HepG2 (cell line): ENCODE measurements at places on chromosomes 5 and 9.

DNA sequence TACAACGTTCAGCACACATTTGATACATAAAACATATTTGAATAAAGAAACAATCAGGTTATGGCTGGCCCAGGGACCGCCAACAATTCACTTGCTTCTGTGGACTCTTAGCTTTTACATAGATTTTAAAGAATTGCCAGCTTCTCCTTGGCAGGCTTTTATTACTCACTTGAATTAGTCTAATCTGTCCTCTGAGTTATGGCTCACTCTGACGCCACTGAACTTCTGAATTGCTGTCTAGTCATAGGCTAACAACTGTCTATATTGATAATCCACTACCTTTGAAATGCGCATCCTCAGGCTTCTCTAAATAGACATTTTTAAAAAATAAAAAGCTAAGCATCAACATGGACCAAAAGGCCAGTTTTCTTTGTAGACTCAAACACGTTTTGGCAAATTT, 317.4 kb upstream of the SGCD start:
- no peak for DNase-seq

- no peak for DNase-seq
These were observed 7.3 kb downstream of the BRD3 start for GRCh38 chr9:134060546-134060945.

- DNase-seq, result no peak
These were observed 3.8 kb downstream of the NDUFA8 start for GRCh38 chr9:122155796-122156195.

- no peak for DNase-seq
These were observed 103.1 kb downstream of the MTREX start for GRCh38 chr5:55410845-55411244.

DNA sequence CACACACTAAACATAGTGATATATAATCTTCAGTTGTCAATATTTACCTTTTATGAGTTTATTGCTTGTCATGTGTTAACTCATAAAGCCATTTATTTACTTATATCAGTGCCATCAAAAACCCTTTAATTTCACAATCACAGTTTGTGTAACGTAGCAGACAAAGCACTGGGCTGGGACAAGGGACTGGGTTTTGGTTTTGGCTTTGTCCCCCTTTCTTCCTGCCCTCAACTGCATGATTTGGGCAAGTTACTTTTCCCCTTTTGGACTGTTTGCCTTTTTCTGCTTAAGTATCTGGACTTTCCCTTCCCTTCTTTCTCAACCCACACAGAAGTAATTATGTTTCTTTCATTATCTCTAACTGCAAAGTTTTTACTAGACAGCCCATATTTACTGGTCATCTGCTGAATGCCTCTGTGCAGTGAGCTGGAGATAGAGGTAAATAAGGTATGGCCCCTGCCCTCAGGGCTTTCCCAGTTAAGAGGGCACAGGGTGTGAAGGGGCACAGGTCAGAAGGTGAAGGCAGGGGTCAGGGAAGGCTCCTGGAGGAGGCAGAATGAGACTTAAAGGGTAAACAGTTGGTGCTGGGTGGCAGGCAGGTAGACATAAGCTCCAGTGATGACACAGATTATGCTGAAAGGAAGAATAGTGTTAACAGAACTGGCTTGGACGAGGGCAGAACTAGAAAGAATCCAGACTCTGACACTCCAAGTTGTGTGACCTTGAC, 14.8 kb upstream of the NR3C1 start:
- DNase-seq, result peak; percentile 18

DNA sequence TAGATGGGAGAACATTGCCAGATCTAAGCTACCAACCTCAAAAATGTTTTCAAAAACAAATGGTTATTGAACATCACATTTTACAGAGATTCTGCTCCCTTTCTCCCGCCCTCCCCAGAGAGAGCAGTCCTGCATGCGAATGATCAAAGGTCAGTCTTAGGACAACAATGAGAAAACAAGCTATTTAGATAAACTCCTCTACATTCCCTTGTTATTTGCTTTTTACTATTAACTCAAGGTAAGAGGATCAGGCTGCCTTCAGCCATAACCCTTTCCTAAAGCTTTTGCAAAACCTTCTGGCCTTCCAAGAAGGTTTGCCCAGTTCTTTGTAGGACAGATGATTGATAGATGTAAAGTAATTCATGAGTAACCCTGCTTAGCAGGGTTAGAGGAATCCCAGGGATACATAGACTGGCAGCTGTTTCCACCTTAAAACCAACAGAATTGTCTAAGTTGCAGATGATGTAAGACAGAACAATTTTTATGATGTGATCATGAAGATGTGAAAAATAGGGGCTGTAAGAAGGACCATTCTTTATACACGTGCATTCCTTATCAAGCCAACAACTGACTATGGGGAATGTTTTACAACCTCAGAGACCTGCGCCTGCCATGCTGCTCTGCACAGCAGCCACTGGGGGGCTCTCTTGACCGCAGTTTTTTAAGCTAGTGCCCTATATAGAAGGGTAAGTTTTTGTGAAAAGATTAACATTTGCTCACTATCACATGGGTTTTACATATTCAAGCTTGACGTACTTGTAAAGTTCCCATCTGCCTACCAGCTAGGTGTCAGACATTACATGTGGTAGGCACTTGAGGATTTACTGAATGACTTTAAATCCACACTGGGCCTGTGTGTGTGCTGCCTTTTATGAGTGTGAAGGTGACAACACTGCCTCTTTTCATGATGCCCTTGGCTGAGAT, 2.3 kb upstream of the ZNF782 start:
- peak; percentile 84 for DNase-seq

DNA sequence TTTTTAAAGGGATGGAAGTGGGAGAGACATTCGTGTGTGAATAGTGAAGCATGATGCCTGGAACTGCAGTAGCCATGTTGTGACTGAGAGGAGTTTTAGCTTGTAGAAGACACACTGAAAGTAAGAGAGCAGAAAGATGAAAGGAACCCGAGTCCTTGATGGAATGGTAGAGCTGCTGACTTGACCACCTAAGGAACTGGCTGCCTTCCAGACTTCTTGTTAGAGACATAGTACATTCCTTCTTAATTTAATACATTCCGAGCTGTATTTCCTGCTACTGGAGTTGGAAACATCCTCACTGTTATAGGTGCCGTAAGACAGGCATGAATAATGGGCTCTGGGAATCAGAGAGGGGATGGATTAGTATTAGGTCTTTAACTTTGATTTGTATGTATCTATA, 7.4 kb downstream of the CER1 start:
- DNase-seq, result no peak

GRCh38 chr5:140246378-140247122, 56.4 kb downstream of the PFDN1 start:
- no peak for DNase-seq

DNA sequence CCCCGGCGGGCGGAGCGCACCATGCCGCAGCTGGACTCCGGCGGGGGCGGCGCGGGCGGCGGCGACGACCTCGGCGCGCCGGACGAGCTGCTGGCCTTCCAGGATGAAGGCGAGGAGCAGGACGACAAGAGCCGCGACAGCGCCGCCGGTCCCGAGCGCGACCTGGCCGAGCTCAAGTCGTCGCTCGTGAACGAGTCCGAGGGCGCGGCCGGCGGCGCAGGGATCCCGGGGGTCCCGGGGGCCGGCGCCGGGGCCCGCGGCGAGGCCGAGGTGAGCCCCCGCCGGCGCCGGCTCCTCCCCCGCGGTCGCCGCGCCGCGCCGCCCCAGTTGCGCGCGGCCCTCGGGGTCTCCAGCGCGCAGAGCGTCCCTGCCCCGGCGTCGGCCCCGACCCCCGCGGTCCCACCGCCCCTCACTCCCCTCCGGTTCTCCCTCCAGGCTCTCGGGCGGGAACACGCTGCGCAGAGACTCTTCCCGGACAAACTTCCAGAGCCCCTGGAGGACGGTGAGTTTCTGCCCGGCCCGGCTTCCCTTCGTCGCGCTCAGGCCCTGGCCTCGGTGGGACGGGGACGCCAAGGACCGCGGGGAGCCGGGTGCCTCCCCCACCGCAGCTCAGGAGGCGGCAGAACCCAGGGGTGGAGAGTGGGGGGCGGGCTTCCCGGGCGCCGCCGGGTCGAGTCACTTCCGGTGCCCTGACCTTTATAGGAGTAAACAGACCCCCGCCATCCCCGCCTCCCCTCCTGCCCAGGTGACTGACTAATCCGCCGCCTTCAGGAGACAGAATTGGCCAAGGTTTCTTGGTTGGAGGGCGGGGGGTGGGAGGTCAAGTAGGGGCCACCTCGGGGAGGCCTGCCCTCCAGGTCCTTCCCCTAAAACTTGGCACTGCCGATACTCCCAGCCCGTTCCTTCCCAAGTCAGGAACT, 665 bp downstream of the TCF7 start:
- DNase-seq, result peak; percentile 32

- DNase-seq, result no peak
These were observed 89.1 kb downstream of the NRG2 start for GRCh38 chr5:139954022-139954421.

GRCh38 chr9:136726631-136727191, 14.3 kb downstream of the DIPK1B start:
- peak; percentile 67 for DNase-seq

GRCh38 chr5:178208540-178209227, 4.4 kb downstream of the HNRNPAB start:
- no peak for DNase-seq

- no peak for DNase-seq
These were observed 7.2 kb upstream of the DNAJB5 start for GRCh38 chr9:34982361-34982760.

DNA sequence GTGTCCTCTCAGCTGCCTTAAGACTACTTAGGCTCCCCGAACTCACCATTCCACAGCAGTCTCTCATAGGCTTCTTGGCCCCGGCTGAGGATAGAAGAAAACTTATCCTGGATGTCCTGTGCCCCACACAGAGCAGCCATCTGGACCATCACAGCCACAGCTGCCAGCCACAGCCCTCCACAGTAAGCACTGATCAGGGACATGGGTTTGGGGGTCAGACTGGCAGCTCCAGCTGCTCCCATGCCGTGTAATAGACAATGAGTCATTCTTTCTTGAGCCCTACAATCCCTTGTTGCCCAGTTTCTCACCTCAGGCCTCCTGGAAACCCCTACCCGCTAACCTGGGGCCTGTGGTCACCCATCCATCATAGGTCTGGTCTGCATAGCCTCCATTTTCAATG, 5.7 kb downstream of the CREB3 start:
- DNase-seq, result no peak

DNA sequence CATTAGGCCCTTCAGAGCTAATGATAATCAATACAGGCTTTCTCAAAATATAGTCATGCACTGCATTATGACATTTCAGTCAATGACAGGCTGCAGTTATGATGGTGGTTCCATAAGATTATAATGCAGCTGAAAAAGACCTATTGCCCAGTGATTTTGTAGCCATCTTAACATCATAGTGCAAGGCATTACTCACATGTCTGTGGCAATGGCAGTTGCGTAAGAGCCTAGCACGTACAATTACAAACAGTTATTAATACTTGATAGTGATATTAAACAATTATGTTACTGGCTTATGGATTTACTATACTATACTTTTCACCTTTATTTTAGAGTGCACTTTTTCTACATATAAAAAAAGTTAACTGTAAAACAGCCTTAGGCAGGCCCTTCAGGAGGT, 214.8 kb downstream of the ISL1 start:
- no peak for DNase-seq

DNA sequence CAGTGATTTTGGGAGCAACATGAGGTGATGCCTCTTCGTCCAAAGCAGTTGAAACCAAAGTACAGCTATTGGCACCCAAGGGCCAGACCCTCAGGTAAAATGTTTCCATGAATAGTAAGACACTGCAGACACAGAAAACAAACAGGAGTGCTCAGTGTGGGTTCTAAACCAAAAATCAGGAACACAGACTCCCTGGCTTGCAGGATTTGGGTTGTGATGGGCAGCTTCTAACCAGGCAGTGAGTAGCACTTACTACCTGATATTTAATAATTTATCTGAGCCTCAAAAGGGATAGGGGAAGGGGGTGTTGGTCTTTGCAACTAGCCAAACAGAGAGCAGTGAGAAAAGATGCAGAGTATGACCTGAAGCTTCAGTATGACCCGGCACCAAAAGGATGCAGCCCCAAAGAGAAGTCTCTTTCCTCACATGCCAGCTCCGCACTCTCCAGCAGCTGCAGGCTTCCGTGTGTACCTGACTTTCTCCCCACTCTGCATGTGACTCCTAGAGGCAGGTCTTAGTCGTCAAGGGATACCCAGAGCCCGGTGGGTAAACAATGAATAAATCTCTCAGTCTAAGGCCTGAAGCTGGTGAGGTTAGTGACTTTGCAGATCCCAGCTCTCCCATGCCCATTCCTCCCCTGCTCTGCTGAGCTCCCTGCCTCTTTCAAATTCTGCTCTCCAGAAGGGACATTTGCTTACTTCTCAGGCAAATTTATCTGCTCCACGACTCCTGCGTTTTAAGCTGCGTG, 105.4 kb upstream of the SPOCK1 start:
- DNase-seq, result no peak

DNA sequence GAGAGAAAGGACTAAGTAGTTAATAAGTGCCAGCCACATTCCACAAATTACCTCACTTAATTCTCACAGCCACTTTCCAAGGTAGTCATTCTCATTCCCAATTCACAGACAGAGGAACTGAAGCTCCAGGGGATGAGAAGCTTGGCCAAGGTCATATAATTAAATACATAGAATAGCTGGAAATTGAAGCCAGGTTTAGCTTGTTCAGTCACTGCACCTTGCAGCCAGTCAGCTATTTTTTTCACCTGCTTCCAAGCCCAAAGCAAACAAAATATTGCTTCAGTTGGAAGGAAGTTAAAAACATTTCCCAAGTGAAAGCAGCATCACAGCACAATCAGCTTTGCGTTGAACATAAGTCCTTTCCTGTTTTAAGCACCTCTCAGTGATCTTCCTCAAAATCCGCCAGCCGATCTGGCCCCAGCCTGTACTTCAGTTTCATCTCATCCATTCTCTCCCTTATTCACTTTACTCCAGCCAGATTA, 4.8 kb downstream of the ALDH1A1 start:
- peak; percentile 55 for DNase-seq

DNA sequence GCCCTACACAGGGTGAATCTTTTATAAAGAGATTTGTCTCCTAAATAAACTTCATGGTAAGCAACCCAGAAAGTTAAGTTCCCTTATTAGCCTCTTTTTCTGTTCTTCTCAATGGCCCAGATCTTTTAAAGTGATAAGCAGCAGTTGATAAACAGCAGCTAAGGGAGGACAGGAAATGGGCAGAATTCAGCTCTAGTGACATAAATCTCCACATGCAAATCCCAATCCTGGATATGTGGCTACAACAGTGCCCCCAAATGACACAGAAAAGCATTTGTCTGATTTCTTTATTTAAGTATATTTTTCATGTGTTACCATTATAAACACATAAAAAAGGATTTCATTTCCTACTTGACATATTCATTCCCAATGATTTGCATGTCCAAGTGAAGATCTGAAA, 199.0 kb downstream of the DTWD2 start:
- no peak for DNase-seq

DNA sequence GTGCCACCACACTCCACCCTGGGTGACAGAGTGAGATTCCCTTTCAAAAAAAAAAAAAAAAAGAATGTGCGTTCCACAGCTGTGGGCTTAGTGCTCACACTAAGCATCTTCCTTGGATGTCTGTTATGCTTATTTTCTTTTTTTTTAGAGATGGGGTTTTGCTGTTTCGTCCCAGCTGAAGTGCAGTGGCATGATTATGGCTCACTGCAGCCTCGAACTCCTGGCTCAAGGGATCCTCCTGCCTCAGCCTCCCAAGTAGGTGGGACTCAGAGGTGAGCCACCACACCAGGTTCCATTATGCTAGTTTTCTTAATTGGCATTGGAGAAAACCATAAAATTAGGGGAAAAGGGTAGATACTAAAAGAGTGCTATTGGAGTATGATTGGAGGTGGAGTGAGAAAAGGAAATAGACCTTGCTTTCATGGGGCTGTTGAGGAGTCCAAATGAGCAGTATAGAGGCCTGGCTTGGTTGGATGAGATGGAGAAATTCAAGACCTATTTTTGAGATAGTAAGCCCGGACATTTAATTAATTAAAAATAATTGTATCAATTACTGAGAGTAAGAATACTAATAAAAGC, 978 bp upstream of the BRD3OS start:
- DNase-seq, result no peak

GRCh38 chr9:125446561-125447094, 185.0 kb downstream of the GAPVD1 start:
- DNase-seq, result no peak
